ENCODE measurements at places on chromosomes 12 and 14.
A peak's percentile ranks its signal among the peaks of the same experiment; 100 is the strongest.

- peak; percentile 35 for DNase-seq
These were observed 12.5 kb upstream of the IRF2BPL start for GRCh38 chr14:77040741-77041653.

GRCh38 chr12:81206429-81206828 lies 128.6 kb downstream of the ACSS3 start:
- no peak for DNase-seq

DNA sequence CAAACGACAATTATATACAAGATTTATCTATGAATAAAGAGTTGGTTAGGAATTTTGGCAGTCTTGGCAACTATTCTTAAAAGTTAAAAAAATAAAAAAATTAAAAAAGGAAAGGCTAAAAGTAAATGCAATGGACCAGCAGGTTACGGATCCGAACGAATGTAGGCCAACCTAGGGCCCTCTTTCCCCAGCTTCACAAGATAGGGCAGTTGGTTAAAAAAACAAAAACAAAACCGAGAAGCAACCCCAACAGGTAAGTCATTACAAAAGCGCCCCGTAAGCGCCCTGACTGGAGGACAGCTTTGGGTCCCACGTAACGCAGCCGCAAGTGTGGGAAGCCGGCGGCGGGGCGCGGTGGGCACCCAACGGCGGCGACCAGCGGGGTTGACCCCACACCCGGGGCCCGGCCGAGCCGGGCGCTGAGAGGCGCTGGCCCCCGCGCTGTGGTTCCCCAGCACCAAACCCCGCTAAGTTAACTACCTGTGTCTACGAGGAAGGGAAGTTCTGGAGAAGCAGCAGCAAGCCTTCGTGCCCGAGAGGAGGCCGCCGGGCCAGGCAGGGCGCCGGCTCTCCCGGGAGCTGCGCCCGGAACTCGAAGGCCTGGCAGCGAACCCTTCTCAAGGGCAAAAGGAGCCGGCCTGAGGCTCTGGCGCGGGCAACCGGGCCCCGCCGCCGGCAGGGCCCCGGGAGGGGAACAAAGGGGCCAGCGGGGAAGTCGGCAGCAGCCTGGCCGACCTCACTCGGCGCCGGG lies 882 bp downstream of the HECTD1 start:
- DNase-seq, result peak; percentile 36

- no peak for DNase-seq
These were observed 9.4 kb downstream of the DIABLO start for GRCh38 chr12:122216445-122216844.

DNA sequence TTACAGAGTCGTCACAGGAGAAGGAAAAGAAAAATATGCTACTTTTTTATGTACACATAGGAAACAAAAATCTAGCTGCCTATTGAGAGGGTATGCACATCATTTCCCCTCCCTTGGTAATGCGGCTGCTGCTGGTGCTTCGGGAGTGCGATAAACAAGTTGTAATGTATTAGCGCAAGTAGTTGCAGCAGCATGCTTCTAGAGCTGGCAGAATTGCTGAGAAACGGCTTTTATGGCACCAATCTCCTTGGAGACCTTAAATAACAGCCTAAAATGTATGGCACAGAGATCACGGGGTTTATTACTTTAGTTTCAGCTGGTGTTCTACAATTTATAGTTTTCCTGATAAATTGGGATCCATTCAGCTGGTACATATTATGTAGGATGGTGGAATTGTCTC lies 447.6 kb upstream of the TMPO start:
- DNase-seq, result no peak

GRCh38 chr12:94762259-94762942 lies 112.0 kb upstream of the TMCC3 start:
- no peak for DNase-seq
